ENCODE measurements at places on chromosomes 12 and 14.

DNA sequence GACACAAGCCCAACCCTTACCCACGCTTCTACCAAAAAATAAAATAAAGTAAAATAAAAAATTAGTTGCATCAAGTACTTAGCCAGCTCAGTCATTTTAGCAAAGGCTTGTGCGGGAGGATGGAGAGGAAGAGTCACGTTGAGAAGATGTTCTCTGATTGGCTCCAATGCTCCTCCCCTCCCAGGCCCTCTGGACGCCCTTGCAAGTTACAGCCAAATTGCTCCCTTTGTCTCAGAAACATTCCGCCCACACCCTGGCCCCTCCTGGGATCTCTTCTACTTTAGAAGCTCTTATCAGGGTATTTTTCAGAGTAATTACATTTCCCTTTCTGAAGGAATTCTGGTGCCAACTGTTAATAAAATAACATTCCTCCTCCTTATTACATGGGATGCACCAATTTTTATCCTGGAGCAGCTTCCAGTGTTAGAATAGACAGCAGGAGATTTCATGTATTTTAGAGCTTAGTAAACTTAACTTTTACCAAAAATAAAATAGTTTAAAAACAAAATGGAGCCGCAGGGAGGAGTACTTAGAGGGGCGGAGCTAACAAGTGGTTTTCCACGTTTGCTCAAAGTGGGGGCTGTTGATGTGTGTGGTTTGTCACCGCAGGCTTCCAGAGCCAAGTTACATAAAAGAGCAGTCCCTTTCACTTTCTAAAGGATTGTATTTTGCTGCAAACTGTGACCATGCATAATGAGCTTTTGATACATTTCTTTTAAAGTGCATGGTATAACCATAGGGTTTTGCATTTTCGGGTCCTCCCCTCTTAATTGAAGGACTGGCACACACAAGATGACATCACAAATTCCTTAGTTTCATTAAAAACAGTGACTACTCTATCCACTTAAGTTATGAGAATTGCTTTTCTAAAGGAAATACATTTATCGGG, 71.7 kb upstream of the RAP1B start:
- no peak for DNase-seq

DNA sequence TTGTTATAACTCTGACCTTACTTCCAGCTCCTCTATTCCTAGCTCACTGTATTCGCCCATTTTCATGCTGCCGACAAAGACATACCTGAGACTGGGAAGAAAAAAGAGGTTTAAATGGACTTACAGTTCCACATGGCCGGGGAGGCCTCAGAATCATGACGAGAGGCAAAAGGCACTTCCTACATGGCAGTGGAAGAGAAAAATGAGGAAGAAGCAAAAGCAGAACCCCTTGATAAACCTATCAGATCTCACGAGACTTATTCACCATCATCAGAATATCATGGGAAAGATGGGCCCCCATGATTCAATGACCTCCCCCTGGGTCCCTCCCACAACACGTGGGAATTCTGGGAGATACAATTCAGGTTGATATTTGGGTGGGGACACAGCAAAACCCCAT, 14.5 kb upstream of the PHC1 start:
- no peak for DNase-seq

DNA sequence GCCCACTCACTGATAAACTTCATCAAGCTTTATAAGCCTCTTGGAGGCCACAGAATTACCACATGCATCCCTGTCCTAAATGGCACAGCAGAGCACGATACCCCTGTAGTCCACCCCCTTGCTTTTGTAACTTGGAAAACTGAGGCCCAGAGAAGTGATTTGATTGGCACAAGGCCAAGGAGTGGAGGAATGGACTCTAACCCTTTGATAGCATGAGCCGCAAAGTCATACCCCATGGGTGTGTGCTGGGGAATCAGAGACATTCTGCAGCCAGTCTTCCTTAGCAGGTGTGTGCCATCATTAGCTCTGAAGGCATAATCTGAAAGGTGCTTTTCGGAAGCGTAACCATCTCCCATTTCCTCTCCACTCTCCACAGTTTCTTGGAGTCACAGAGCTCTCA, 28.5 kb upstream of the PWP1 start:
- no peak for DNase-seq

DNA sequence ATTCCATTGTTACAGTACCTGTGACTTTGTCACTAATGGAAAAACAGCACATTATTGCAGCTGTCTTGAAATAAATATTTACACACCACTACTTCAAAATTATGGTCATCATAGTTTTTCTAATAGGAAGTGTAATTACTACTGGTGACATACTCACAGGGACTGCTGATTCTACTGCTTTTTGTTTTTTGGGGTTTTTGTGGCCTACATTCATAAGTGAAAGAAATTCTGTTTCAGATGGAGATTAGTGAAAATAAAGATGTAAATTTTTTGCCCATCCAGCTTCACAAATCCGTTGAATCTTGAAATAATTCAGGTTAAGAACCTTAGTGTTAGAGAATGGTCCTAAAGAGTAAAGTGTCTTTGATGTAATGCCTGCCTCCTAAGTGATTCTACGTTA, 17.5 kb downstream of the KNTC1 start:
- DNase-seq = no peak

GRCh38 chr14:101241807-101242278, 319.5 kb upstream of the DIO3 start:
- no peak for DNase-seq

DNA sequence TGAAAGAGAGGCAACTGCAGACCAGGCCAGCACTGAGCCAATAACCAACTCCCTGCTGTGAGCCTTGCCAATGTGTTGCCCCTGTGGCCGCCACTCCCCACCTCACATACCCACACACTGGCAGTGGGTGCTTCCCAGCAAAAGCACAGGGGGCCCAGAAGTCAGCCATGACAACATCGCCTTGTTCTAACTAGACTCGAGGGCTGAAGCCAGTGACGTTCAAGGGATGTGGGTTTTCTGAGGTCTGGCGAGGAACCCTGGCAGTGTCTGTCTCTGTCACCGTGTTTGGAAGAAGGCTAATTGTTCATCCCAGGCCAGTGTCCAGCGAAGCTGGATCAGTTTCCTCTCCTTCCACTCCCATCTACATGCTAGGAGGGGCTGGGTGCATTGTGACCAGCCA, 311.8 kb upstream of the AMIGO2 start:
- no peak for DNase-seq
